ENCODE measurements at places on chromosomes 13 and 19.

- no peak for DNase-seq
Measured at GRCh38 chr13:41470196-41470595, 12.8 kb downstream of the RGCC start.

- no peak for DNase-seq
Measured at GRCh38 chr13:27659145-27659865, 37.6 kb downstream of the POLR1D start.

- DNase-seq, result no peak
Measured at GRCh38 chr19:34236035-34236987, 18.0 kb upstream of the GARRE1 start.

- no peak for DNase-seq
Measured at GRCh38 chr13:66624302-66624701, 605.8 kb downstream of the PCDH9 start.

- peak; percentile 56 for DNase-seq
Measured at GRCh38 chr19:42528354-42529247, at the start of gene CEACAM1. TSS of gene CEACAM1 (minus strand) at chr19:42528481. CDS start at chr19:42528374, 107 bp downstream.

DNA sequence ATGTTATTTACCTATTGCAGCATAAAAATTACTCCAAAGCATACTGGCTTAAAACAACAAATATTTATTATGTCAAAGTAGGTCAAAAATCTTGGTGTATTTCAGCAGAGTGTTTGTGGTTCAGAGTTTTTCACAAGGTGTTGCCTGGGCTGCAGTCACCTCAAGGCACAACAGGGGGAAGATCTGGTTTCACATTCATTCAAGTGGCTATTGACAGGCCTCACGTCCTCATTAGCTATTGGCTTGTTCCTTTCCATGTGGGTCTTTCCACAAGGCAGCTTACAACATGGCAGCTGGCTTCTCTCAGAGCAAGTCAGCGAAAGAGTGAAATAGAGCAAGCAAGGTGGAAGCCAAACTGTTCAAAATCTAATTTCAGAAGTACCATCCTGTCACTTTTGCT lies 602.9 kb downstream of the OLFM4 start:
- no peak for DNase-seq

- peak; percentile 86 for DNase-seq
Measured at GRCh38 chr13:94967183-94968039, 255.1 kb upstream of the SOX21 start.

- DNase-seq, result no peak
Measured at GRCh38 chr13:93169980-93170379, 56.6 kb upstream of the GPC6 start.

GRCh38 chr13:34208336-34208735 lies 390.4 kb downstream of the RFC3 start:
- no peak for DNase-seq

DNA sequence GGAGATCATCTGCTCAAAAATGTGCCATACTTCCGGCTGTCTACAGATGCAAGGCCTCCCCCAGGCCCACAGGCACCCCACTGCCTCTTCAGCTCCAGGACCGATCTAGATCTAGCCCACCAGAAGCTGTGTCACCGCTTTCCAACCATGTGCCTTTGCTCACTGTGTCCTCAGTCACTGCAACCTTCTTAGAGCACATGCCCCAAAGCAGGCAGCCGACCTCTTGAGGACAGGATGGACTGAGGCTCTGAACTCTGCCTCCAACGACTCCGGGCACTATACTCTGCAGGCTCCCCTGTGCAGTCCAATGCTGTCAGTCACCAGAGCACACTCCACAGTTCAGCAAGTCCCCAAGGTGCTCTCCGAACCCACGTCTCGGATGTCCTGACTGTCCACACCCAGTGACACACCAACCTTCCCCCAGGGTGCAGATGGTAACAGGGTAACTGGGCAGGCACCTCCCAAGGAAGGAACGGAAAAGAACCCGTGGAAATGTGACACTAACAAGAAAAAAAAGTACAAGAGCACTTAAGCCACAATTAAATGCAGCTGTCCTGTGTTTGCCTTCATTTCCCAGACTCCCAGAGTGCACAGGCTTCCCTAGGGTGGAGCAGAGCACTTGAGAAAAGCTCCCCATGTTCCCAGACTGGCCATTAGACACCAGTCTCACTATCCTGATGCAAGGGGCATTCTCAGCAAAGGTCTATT lies 4.8 kb downstream of the STK24 start:
- DNase-seq, result no peak

DNA sequence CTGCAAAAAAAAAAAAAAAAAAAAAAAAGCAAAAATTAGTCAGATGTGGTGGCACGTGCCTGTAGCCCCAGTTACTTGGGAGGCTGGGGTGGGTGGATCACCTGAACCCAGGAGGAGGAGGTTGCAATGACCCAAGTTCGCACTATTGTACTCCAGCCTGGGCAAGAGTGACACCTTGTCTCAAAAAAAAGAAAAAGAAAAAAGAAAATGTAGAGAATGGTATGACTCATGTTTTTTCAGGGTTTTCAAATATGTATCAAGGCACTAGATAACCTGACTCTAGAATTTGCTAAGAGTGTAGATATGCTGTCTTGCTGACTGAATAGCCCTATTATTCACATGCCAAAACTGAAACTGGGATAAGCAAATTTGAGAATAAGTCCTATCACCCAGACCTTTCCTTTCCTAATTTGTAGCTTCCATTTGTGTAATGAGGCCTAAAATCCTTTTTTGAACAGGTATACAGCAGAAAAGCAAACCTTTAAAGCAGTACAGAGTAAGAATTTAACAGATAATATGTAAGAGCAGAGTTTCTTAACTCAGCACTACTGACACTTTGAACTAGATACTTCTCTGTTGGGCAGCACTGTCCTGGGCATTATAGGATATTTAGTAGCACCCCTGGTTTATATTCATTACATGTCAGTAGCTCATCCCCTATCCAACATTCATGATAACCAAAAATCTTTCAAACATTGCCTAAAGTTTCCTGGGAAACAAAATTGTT lies 108.6 kb downstream of the ELF1 start:
- DNase-seq, result no peak

DNA sequence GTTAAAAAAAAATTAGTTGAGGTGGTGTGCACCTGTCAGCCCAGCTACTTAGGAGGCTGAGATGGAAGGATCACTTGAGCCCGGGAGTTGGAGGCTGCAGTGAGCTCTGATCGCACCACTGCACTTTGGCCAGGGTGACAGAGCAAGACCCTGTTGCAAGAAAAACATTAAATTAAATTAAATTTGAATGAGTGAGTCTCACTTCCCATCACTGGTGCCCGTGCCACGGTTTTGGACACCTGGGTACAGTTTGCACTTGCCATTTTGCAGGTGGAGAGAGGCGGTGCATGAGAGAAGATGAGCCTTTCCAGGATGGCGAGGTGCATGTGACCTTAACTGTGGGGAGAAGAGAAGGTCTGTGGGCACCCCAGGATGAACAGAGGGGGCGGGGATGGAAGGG lies 60.3 kb upstream of the ZNF536 start:
- no peak for DNase-seq

DNA sequence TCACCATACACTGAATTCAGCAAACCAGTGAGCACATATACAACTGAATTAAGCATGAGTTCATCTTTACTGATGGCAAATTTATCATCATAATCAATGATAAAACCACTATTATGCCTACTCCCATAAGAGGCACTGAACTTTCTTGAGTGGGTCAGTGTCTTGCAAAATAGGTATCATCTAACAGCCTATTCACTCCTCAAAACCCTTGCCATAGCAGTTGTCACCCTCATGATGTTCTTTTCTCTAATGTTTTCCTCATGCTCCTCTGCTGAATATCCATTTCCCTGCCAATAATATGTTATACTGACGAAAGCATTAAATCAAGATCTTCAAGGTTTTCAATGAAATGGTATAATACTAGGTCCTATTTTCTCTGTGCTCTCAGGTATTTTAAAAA lies 5.6 kb downstream of the ARGLU1 start:
- DNase-seq, result no peak

- no peak for DNase-seq
Measured at GRCh38 chr13:71374471-71375049, 492.4 kb downstream of the DACH1 start.

DNA sequence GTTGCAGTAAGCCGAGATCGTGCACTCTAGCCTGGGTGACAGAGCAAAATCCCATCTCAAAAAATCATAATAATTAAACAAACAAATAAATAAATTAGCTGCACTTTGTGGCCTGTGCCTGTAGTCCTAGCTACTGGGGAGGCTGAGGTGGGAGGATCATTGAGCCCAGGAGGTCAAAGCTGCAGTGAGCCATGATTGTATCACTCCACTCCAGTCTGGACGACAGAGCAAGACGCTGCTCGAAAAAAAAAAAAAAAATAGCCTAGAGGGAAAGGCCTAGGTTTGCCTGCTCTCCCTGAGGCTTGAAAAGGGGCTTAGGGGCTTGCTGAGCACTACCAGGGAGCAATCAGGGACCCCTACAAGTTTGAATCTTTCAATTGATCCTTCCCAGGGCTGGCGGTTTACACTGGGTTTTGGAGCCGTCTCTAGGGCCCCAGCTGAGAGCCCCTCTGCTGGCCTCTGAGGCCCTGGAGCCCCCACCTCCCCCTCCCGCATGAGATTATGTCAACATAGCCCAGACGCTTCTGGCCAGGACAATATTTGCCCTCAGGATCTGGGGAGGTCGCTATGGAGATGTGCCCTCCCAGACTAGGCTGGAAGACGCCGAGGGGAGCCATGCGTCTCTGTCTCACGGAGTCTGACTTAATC lies 10.4 kb upstream of the GIPR start:
- peak; percentile 75 for DNase-seq
